ENCODE measurements at places on chromosomes 12 and 14. TPM values are rescaled to one million over a fixed set of nuclear protein-coding genes. Genes with fewer than 3 reads are reported as not detected.

DNA sequence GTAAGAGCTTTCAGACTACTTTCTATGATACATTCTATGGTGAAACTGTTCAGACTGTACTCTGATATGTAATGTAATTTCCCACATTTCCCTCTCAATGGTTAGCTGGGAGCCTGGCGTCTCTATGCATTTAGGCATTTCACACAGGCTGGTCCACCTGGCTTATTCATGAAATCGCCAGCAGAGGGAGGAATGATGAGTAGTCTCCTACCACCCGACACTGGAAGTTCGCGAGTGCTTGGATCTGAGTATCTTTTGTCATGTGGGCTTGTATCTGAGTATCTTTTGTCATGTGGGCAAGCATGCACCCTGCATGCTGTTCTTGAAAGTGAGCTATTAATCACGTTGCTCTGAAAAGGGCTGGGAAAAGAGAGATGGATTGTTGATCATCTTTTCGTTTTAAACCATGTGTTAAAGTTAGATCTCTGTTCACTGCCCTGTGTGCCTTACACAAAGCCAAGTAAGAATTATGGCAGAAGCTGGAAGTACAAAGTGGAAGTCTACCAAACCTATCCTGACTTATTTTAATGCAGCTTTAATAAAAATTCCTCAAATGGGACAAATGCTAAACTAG is 235.0 kb downstream of the ATP23 start:
- DNase-seq, result no peak

DNA sequence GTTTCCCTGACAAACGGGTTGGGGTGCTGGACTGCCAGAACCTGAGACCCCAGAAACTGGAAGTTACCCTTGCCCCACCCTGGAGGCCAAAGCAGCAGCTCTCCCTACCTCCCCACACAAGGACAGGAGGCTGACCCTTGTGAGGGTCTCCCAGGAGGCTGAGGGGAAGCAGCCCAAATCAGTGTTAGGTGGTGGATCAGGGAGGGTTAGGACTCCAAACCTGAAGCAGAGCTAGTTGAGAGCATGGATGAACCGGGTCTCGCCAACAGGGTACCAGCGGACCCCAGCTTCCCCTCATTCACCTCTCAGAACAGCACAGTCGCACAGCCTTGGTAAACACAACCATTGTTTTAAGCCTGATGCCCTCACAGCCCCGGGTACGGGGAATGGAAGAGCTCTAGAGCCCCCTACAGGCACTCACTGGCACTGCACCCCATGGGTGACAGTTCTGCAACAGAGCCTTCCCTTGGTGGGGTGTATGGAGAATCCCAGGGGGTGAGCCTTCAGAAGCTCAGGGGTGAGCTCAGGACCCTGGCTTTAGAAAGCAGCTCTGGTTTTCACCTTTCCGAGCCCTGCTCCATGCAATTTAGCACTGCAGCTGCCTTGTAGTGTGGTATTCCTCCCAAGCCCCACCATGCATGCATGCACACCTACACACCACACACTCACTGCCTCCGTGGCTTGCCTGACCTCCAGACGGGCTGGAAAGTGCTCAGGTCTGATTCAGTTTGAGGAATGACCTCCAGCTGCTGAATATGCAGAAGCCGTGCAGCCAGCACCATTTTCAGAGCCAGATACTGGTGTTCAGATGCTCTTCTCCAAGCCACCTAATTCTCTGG is 11.2 kb downstream of the ESRRB start:
- DNase-seq, result peak; percentile 47

- no peak for DNase-seq
Measured at GRCh38 chr12:131054345-131055092, 100.8 kb downstream of the ADGRD1 start.

GRCh38 chr12:644303-644639 is 19.0 kb downstream of the NINJ2 start:
- no peak for DNase-seq

DNA sequence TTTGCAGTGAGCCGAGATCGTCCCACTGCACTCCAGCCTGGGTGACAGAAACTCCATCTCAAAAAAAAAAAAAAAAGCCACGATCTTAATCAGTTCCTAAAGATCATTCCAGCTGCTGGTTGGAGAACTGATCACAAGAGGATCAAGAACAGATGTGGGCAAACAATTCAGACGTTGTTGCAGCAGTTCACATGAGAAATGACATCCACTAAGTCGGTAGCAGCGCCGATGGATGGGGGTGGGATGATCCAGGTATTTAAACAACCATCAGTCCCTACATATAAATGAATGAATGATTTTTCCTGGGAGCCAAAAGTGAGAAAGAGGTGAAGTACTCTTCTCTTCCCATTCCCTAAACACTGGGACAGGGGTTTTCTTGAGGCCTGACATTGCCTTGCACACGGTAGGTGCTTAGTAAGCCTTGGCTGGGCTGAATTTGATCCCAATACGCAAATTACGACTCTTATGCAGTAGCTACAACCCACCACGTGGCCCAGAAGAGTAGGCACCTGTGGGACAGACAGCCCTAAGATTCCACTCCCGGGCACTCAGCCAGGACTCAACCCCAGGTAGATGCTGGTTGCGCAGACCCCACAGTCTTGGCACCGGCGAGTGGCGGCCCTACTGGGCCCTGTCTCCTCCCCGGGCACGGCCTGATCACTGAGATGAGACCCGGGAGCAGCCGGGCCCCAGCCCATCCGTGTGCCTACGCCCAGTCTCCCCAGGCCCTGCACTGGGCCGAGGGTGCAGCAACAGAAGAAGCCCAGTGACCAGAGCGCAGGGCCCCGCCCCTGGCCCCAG is 565 bp downstream of the SPRYD3 start:
- DNase-seq, result no peak

DNA sequence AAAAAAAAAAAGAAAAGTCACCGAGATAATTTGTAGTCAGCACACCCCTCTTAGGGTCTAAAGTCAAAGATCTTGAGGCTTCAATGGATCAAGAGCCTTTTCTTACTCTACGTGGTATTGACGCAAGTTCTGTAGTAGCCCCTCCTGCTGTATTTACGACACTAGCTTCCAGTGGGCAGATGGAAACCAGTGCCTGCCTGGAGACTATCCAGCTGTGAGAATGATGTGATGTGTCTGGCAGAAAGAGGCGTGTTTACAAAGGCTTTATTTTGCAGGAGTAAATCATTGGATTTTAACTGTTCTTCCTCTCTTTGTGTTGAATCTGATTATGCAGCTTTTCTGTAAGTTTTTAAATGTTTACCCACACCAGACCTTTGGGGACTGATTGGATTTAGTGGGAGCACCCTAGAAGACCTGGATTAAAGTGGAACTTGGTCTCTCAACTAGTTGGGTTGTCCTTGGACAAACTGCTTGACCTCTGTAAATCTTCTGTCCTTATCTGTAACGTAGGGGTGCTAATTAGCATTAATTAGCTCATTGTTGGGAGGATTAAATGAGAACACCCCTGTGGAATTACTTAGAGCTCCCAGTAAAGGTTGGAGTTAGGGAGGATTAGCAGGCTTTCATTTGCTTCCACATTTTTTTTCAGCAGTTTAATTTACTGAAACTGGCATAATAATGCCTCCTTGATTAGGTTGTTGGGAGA is 72.4 kb downstream of the RASSF3 start:
- peak; percentile 50 for DNase-seq

GRCh38 chr14:72621387-72622065 is 272.4 kb downstream of the DPF3 start:
- DNase-seq, result no peak

DNA sequence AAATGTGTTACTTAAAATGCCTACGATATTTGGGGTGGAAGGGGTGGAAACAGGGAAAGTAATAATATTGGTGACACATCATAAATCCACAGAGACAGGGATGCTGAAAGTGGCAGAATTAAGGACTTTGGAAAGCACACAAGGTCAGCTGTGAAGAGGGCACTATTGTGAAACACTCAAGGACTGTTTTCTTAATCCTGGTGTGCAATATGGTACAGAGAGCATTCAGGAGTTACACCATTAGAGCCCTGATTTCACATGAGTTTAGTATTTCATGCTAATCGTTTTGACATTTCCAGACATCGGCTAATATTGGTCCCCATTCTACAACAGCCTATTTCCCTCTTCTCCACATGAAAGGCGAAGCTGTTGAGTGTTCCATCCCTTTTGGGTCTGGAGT is 219.2 kb downstream of the MSRB3 start:
- no peak for DNase-seq

The AGAP2 gene
- 6.5 TPM for total RNA-seq

All from left ventricle myocardium inferior (tissue), 1 donor.